Activated T-helper 1 cell treated with anti-CD3 and anti-CD28 coated beads, Interleukin-2, amount 50 U/mL, for 16 hours (primary cell): ENCODE measurements at places on chromosomes 3 and 15.

DNA sequence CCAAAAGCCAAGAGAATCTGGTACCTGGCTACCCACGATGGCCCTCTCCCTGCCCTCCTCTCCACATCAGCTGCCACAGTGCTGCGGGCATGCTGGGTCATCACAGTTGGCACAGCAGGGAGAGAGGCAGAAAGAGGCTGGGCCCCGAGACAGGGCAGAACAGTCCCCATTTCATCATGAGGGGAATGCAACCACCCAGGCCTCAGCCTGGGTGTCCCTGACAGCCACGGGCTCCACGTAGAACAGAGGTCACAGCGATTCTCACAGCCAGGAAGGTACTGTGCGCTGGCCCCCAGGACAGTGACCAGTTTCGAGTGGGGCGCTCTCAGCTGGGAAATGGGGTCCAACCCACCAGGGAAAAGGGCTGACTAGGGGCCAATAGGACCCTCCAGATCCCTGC lies 6.3 kb downstream of the LIPC start:
- DNase-seq, result no peak

DNA sequence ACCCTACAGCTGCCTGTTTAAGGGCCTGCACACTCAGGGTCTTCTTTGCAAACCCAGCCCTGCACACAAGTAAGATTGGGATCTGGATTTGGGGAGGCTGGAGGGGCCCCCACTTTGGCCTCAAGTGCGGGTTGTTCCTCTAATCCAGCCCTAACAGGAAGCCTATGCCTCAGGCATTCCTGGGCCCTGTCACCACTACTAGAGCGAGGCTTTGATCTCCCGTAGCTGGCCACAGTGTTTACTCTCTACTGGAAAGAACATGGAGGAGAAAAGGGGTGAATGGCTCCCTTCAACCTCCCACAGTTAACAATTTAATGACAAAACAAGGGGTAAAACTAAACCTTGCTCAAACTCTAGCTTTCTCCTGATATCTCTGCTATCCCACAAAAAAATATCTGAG lies 48.4 kb downstream of the DZIP1L start:
- no peak for DNase-seq

DNA sequence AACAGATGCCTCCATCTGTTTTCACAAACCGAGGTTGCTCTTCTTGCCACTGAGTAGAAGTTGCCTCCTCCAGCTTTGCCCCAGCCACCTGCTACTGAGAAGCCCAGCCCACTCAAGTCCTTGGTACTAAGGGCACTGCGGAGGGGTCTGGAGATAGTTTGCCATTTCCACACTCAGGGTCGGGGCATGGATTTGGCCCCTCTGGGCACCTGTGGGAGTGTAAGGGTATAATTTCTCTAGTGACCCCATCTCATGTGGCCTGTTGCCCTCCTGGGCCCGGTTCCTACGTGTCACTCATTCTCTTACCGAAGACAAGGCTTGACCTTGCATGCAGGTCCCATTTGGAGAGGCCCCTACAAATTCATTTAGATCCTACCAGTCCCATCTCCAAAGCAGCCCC lies 79.0 kb downstream of the THSD4 start:
- no peak for DNase-seq

DNA sequence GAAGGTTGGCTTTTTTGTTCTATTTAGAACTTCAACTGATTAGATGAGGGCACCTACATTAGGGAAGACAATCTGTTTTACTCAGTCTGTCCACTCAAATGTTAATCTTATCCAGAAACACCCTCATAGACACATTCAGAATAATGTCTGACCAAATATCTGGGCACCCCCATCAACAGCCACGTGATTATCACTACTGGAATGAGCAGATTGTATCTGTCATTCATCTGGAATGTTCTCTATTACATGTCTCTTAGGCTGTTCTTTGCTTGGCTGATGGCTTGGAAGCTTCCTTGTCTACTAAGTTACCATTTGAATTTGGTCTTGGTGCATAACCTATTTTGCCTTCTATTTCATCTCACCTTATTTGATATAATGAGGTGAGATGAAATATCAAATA lies 15.7 kb upstream of the LRRC58 start:
- DNase-seq, result no peak

GRCh38 chr3:49867871-49868321 lies 1.8 kb downstream of the CAMKV start:
- DNase-seq, result no peak

DNA sequence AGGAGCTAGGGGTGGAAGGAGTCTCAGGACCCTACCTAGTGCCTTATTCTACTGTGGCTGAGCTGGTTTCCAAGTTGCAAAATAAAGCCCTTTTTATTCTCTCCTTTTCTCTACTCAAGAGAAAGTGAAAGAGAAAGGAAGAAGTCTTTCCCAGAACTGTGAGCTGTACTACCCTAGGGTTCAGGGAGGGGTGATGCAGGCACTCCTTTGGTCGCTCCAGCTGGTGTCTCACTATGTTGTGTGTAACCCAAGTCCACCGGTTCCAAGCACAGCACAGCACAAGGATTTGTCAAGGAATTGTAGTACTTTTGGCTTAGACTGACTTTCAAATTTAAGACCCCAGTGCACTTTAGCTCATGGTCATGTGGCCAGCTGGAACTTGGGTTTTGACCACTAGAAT lies 1721.7 kb downstream of the OTOL1 start:
- DNase-seq, result no peak

DNA sequence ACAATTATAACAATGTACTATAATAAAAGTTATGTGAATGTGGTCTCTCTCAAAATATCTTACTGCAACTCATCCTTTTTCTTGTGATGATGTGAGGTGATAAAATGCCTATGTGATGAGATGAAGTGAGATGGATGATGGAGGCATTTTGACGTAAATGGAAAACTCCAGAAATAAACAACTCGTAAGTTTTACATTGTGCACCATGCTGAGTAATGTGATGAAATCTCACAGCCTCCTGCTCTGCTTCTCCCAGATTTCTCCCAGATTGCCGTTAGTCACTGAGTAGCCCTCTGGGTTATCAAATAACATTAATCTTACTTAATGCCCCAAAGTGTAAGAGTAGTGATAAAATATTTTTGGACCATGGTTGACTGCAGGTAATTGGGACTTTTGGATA lies 64.8 kb upstream of the SLCO2A1 start:
- no peak for DNase-seq

DNA sequence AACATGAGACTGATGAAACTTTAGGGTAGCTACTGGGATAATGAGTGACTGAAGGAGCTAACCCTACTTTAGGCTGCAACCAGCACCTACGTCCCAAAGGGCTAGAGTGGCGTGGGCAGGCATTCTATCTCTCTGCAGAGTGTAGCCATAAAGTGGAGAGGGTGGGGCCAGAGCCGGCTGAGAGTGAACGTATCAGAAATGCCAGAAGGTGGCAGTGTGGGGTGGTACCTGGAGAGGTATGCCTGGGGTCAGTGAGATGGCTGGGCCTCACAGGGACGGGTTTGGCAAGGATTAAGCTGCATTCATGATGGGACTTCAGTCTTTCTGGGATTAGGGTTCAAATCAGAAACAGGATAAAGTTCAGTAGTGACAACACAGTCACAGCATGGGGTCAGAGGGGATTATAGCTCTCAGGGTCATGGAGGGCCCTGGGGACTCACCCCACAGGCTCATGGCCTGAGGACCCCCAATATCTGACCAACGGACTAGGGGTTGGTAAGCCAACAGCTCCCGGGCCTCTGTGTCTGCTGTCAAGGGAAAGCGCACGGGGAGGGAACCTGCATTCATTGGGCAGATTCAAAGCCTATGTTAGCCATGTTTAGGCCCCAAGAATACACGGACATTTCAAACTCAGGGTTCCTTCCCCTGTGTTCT lies 86.5 kb upstream of the FOXB1 start:
- peak; percentile 36 for DNase-seq

DNA sequence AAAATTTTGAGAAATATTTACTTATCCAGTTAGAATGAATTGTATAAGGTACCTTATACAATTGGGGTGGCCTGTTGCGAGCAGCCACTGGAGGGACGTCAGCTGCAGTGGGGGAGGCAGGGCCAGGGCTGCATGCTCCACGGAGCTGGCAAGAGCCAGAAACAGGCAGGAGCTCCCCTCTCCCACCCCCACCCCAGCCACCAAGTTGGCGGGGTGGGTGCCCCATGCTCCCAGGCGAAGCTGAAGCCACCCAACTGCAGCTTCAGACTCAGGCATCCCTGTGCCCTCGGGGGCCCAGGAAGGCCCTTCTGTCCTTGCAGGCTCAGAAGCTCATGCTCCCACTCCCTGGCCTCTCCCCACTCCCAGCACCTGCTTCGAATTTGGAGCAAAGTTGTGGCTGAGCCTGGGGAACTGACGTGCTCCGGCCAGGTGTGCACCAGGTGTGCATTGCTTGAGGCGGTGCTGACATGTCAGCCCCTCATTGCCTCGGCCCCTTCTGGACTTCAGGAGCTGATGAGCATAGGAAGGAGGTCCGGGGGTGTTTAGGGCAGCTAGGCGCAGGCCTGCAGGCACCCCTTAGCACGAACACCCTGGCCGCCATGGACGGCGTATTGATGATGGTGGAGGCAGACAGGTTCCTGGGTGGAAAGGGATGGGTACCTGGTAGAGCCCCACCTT lies 743.8 kb upstream of the GBE1 start:
- DNase-seq, result no peak

DNA sequence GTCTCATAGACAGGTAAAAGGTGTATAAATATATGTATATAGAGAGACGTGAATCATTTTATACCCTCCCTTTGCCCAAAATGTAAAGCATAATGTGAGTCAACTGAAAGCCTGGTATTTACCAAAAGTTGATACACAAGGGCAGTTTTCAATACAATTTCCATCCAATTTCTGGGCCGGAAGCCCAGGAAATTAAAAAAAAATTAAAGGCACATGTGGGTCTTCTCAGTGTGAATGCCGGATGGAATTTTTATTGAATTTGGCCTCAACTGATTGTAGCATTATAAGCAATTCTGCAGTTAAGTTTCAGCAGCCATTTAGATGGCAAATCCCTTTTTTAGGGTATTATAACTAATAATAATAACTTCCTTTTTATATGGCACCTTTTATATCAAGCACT lies 3.3 kb upstream of the CNTN3 start:
- DNase-seq, result no peak

- no peak for DNase-seq
Observed at GRCh38 chr3:120289636-120290035, 4.6 kb upstream of the GPR156 start.
